Thoracic aorta (tissue), 2 donors: ENCODE measurements at places on chromosomes 2 and 18.

DNA sequence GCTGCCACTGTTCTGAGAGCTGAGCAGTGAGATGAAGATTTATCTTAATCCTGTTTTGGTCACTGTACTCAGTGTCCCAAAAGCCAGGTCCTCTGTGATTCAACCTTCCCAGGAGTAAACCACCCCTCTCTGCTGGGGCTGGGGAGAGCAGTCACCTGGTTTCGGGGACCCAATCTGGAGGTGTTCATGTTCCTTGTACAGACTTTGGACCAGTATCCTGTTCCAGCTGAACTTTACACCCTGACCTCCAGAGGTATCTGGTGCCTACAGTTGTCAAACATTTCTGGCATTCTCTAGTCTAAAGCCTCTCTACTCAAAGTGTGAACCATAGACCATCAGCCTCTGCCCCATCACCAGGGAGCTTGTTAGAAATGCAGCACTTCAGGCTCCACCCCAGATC is 22.1 kb downstream of the CERS6 start:
- no peak for DNase-seq

- DNase-seq = no peak
Measured at GRCh38 chr2:236763857-236764256, 194.2 kb downstream of the ACKR3 start.

- no peak for DNase-seq
Measured at GRCh38 chr2:96024336-96025193, 10.2 kb downstream of the GPAT2 start.

- no peak for DNase-seq
Measured at GRCh38 chr2:64989982-64990614, 899 bp downstream of the SLC1A4 start.

- no peak for DNase-seq
Measured at GRCh38 chr2:66443186-66443978, 8.5 kb downstream of the MEIS1 start.

GRCh38 chr2:57417007-57417406 is 629.6 kb upstream of the VRK2 start:
- DNase-seq = no peak

- DNase-seq = no peak
Measured at GRCh38 chr18:50775207-50775606, 44.6 kb downstream of the MRO start.

GRCh38 chr2:192687015-192687414 is 492.3 kb upstream of the TMEFF2 start:
- no peak for DNase-seq

DNA sequence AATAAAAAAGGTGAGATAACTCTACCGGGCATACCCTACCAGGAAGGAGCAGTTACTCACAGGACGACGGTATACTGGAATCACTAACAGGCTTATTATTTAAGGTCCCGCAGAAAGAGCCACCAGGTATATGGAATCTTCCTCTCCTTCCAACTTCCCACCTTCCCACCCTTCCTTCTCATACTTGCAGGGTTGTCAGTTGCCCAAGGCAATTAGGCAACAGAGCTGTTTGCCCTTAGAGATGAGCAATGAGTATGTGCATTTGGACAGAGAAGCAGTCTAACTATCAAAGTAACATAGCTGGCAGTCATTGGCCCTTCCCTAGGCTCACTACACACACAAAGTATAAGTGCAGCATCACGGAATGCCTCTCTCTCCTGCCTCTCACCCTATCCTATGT is 32.1 kb upstream of the EVA1A start:
- no peak for DNase-seq

DNA sequence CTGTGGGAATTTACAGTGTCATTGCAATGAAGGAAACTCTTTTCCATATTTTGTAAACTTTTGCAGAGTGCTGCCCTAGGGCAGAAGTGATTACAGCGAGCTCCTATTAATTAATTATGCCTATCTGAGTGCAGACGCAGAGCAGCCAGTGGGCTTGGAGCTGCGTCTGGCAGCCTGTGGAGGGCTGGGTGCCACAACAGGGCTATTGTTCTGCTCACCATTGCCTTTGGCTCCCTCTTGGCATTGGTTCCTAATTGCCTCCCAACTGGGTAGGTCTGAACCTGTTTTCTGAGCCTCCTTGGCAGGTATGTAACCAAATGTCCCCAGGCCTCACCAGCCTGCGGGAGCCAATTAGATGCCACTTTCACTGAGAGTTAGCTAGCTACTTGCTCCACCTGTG is 25.6 kb upstream of the ITGB6 start:
- no peak for DNase-seq

- no peak for DNase-seq
Measured at GRCh38 chr2:810397-810796, 133.2 kb upstream of the TMEM18 start.

DNA sequence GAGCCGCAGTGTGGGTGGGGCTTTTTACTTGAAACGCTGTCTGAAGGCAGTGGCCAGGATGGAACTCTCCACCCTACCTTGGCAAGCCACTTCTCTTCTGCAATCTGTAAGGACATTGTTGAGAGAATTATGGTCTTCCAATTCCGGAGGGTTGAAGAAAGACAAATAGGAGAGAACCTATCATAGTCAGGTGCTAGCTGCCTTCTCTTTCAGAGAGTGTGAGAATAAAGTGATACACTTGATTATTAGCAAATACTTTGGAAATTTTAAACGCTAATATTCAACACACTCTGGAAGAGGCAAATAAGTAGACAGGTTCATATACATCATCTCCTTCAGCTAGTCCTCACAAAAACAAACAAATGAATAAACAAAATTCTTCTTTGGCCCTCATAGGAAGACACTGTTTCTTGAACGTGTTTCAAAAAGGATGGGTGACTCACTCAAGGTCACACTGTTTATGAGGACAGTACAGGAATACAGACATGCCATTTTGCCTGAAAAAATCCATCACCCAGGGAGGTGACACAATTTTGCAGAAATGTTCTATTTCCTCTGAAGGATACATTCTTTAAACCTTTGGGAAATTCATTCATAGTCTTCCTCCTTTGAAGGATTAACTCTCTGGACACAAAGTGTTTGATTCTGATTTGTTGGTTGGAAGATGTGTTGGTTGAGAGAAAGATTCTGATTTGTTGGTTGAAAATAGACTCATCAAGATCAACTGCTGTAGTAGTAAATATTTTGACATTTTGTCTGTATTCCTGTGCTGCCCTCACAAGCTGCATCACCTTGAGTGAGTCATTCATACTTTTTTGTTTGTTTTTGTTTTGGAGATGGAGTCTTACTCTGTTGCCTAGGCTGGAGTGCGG is 2.2 kb upstream of the IL1RN start:
- no peak for DNase-seq

DNA sequence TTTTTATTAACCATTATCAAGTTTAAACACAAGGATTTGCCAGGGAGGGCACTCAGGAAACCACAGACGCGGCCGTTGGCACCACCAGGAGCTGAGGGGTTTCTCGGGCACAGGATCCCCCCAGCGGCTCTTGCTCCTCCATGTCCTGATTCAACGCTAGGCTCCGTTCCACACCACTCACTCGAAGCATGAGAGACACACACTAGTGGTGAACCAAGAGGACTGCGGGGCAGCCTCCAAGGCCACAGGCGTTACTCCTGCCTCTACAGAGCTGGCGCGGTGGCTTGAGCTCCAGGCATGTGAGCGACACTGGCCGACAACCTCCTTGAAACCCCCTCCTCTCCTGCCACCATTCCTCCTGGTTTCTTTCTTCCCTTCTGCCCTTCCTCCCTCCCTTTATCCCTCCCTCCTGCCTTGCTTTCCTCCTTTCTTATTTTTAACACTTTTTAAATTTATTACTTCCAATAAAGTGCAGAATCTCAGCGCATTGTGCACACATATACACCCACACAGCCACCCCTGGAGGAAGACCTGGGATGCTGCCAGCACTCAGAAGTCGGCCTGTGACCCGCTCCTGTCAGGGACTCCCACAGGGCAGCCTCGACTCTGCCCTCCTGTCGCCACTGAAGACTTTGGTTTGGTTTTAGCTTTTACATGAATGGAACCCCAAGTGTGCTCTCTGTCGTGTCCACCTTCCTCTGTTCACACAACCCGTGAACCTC is 21.7 kb downstream of the COX7A2L start:
- DNase-seq = no peak
